ENCODE measurements at places on chromosomes 7 and 10.
A peak's percentile ranks its signal among the peaks of the same experiment; 100 is the strongest.

- no peak for DNase-seq
These were observed 29.3 kb downstream of the ARL4A start for GRCh38 chr7:12716722-12717121.

GRCh38 chr10:73086816-73087215 lies 9.8 kb downstream of the P4HA1 start:
- DNase-seq = no peak

- DNase-seq = no peak
These were observed 88.1 kb upstream of the PLPP4 start for GRCh38 chr10:120368927-120369326.

GRCh38 chr10:19762026-19762425 lies 54.2 kb upstream of the PLXDC2 start:
- peak; percentile 20 for DNase-seq

- no peak for DNase-seq
These were observed 3.8 kb downstream of the GIMAP1 start for GRCh38 chr7:150719960-150720891.

DNA sequence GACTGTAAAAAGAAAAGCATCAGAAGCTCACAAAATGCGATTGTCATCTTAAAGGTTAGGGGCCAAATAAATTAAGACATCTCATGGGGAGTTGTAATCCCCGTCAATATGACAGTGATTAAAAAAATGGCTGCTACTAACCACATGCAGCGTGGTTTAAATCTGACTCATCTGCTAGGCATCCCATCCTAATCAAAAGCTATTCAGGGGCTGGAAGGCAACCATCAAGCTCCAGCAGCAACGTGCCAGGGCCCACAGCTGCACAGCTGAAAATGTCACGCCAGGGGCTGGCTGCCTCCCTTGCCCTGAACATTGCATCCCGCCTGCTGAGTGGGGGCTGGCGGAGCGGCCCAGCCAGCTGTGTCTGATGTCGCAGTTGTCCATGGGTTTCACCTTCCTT lies 66.3 kb upstream of the FRMD4A start:
- peak; percentile 98 for DNase-seq

DNA sequence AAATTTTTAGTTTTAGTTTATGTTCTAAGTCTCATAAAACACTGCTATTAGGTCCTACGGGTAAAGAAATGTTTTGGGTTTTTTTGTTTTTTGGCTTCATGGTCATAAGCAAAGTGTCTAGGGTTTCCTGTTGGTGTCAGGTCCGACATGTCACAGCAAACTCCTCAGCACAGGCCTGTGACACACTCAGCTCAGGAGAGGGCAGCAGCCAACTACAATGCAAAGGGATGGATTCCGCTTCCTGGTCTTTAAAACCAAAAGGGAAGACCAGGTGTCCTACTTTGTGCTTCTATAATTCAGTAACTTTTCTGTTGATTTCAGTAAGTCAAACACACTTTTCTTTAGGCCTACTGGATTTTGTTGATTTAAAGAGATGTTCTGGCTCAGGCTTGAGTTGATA lies 83.8 kb upstream of the MACROH2A2 start:
- DNase-seq = no peak

- no peak for DNase-seq
These were observed 334.9 kb upstream of the KMT2E start for GRCh38 chr7:104679085-104679484.

- DNase-seq = no peak
These were observed 13.6 kb upstream of the TRIM8 start for GRCh38 chr10:102630663-102631062.

GRCh38 chr10:3803927-3804741 lies 19.1 kb upstream of the KLF6 start:
- DNase-seq = no peak

DNA sequence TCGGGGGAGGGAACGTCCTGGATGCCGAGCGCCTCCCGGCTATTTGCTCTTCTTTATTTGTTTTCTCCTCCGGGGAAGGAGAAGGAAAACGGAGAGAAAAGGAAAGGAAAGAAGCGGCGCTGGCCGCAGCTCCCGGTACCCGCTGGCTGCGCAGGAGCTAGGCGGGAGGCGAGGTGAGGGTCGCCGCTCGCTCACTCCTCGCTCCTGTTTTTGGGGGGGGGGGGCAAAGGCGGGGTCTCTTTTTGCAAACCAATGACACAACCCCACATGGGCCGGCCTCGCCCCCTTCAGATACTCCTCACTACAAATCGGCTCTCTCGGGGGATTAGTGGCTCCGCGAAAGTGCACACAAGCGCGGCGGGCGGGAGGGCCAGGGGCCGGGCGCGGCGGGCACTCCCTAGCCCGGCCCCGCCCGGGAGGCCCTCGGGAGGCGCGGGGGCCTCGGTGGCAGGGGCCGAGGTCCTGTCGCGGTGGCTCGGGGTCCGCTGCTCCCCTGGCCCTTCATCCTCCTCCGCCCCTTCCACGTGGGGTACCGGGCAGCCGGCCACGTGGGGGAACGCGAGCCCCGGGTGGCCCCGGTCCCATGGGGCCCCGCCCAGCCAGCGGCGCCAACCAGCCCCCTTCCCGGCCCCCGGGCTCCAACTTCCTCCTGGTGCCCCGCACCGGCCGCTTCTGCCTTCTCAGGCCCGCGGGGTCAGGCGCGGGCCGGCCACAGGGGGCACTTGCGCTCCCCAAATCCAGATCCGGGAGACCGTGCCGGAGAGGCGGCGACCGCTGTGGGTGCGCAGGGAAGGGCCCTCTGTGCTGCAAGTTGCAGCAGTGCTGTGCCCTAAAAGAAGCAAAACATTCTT lies 718 bp upstream of the CTBP2 start:
- peak; percentile 93 for DNase-seq

DNA sequence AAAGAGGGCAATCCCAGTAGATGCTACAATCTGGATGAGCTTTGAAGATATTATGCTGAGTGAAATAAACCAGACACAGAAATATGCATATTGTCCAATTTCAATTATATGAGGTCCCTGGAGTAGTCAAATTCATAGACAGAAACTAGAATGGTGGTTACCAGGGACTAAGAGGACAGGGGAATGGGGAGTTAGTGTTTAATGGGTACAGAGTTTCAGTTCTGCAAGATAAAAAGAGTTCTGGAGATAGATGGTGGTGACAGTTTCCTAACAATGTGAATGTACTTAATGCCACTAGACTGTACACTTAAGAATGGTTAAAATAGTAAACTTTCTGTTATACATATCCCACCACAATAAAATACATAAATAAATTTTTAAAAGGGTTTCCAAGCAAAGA lies 236.6 kb downstream of the ELMO1 start:
- no peak for DNase-seq

GRCh38 chr7:157204134-157204533 lies 65.4 kb downstream of the UBE3C start:
- no peak for DNase-seq

GRCh38 chr10:59880971-59881510 lies 25.3 kb downstream of the CCDC6 start:
- DNase-seq = no peak

GRCh38 chr10:77279207-77279606 lies 358.4 kb downstream of the KCNMA1 start:
- no peak for DNase-seq

GRCh38 chr10:91007655-91008054 lies 86.8 kb upstream of the ANKRD1 start:
- DNase-seq = no peak

- DNase-seq = no peak
These were observed 4.4 kb downstream of the SCART1 start for GRCh38 chr10:133458021-133458709.

- no peak for DNase-seq
These were observed 2.0 kb downstream of the RHEB start for GRCh38 chr7:151517601-151518104.

DNA sequence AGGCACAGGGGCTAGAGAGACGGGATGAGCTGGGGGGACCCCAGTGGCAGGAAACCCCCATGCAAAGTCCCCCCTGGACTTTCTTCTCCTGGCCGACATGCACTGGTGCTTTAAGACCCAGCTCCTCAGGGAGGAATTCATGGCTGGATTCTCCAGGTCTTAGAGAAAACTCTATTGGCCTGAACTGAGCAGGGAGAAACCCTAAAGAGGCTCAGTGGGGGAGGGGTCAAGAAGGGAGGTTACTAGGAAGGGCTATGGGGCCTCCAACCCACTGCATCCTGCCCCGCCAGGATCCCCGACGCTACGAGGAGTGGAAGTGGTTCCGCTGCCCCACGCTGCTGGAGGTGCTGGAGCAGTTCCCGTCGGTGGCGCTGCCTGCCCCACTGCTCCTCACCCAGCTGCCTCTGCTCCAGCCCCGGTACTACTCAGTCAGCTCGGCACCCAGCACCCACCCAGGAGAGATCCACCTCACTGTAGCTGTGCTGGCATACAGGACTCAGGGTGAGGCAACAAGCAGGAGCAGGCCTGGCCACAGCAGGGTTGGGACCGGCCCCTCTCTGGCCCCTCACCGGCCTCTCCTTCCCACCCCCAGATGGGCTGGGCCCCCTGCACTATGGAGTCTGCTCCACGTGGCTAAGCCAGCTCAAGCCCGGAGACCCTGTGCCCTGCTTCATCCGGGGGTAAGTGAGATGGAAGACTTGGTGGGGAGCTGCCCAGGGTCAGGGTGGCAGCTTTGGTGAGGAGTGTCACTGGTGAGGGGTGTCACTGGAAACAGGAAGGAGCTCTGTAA lies 13.8 kb downstream of the ATG9B start:
- peak; percentile 38 for DNase-seq

DNA sequence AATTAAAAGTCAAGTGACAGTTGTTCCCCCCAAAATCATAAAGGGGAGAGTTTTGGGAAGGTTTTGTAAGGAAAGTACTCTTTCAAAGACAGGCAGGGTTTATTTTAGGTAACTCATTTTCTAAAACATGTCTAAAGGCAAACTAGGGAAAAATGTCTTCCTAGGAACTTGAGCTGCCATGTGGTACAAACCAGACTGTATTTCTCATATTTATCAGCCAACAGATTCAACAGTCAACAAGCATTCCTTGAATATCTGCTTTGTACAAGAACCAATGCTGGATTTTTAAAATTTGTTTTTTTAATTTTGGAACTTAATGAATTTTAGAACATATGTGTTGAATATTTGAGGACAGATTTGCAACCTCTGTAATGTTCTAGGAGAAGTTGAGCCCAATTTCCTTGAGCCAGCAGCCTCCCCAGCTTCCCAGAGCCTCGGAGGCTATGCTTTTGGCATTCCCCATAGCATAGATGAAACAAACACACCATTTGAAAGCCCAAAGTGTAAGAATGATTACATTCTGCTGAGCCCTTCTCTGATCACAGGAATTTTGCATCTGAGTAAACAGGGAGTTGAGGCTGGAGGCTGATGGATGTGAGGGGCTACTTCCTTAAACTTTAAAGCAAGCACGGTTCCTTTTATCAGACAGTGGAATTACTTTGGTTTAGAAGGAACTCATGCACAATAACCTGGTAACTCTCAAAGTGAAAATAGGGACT lies 345.1 kb downstream of the RNLS start:
- no peak for DNase-seq

GRCh38 chr10:89741126-89741762 lies 39.9 kb downstream of the KIF20B start:
- DNase-seq = no peak

GRCh38 chr10:101062232-101063049 lies 652 bp downstream of the KAZALD1 start:
- peak; percentile 77 for DNase-seq

GRCh38 chr7:84477786-84478478 lies 283.3 kb upstream of the SEMA3A start:
- DNase-seq = no peak

DNA sequence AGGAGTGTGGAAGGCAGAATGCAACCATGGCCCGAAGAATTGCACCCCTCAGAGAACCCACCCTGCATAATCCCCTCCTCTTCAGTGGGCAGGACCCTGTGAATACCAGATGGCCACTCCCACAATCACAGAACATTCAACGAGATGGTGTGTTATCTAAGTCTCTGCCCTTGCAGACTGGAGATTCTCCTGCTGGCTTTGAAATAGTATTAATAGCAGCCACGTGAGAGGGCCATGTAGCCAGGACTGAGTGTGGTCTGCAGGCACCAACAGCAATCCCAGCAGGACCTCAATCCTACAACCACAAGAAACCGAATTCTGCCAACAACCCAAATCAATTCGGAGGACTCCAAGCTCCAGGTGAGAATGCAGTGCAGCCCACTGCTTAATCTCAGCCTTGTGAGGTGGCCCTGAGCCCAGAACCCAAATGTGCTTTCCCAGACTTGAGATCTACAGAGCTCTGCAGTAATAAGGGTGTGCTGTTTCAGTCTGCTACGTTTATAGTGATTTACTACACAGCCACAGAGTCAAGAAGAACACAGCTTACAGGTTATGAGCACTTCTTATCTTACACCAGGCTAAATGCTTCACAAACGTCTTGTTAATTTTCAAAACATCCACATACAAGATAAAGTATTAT lies 72.1 kb downstream of the VOPP1 start:
- DNase-seq = no peak

DNA sequence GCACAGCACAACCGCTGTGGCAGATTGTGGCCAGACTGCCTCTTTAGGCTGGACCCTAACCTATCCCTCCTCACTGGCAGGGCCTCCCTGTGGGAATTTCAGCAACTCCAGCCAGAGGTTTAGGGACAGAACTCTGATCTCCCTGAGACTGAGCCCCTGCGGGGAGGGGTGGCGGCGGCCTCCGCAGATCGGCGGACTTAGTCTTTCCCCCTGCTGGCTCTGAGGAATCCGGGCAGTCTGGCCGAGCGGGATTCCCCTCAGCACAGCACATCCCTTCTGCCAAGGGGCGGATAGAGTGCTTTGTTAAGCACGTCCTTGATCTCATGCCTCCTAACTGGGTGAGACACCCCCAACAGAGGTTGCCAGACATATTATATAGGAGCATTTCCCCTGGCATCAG lies 224.2 kb upstream of the NPY start:
- no peak for DNase-seq

DNA sequence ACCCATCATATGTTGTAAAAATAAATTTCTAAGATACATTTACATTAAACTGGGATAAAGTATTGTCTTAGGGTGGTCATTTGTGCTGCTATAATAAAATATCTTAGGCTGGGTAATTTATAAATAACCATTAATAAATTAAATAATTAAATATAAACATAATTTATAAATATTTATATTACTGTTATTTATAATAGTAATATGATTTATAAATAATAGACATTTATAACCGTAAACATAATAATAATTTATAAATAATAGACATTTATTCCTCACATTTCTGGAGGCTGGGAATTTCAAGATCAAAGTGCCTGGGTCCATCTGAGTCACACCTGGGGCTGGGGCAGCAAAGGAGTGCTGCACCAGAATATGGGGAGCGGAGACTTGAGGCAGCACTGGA lies 31.1 kb downstream of the ZWINT start:
- no peak for DNase-seq

GRCh38 chr7:28808796-28809533 lies 149.2 kb downstream of the TRIL start:
- DNase-seq = no peak

DNA sequence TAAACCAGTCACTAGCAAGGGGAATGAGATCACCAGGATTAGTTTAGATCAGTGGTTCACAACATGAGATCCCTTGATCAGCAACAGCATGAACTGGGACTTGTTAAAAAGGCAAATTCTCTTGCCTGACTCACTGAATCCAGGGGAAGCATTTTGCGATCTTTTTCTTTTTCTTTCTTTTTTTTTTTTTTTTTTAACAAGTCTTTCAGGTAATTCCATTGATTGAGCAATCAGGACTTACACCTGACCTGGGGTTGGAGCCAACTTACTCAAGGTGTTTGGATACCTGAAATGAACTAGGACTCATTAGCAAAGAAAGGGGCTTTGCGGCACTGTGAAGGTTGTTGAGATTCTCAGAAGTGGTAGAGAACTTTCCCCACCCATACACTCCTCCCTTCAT lies 47.1 kb upstream of the PRR15 start:
- no peak for DNase-seq

- DNase-seq = peak; percentile 92
These were observed 13.4 kb downstream of the NIPSNAP2 start for GRCh38 chr7:55977831-55978230.

GRCh38 chr7:30214651-30215137 lies 69.7 kb upstream of the ZNRF2 start:
- DNase-seq = no peak

Measured in astrocyte of the hippocampus (primary cell).